ENCODE measurements at places on chromosomes 7 and 10.
A peak's percentile ranks its signal among the peaks of the same experiment; 100 is the strongest.

DNA sequence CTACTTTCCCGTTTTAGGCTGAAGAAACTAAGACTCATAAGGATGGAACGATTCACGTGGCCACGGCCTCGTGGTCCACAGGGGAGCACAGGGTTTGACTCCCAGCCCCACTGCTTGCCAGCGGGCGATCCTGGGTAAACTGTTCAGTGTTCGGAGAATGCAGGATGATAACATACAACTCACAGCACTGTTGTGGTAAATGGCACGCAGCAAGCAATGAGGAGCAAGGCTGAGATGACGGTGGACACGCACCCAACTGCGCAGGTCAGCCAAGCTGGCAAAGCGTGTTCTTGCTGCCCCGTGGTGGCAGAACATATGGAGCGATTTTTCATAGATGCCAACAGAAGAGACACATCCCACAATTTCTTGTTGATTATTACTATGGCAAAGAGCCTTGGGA lies 272.7 kb downstream of the DNAJB6 start:
- DNase-seq = no peak

GRCh38 chr10:110035070-110035921 lies 27.5 kb downstream of the ADD3 start:
- no peak for DNase-seq

DNA sequence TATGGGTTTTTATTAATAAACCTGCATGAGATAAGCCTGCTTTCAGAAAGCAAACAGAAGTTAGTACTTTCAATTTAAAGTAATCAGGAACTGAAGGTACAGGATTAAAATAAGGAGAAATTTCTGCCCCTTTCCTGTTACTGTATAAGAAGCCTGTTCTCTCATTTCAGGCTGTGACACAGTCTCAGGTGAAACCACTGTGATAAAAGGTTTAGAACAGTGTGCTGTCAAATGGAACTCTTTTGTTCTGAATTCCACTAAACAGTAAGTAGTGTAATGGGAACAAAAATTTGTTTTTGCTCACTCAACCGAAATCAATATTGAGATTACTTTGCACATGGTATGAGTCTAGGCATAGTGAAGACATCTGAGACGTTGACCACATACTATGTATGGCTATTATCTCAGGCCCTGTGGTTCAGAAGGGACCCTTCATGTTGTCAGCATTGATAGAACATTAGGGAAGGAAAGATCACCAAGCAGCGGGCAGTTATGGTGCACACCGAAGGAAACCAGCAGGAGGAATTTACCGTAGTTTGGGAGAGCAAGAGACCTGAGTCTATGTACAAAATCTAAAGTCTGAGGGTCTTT lies 14.9 kb downstream of the HEPACAM2 start:
- DNase-seq = no peak

DNA sequence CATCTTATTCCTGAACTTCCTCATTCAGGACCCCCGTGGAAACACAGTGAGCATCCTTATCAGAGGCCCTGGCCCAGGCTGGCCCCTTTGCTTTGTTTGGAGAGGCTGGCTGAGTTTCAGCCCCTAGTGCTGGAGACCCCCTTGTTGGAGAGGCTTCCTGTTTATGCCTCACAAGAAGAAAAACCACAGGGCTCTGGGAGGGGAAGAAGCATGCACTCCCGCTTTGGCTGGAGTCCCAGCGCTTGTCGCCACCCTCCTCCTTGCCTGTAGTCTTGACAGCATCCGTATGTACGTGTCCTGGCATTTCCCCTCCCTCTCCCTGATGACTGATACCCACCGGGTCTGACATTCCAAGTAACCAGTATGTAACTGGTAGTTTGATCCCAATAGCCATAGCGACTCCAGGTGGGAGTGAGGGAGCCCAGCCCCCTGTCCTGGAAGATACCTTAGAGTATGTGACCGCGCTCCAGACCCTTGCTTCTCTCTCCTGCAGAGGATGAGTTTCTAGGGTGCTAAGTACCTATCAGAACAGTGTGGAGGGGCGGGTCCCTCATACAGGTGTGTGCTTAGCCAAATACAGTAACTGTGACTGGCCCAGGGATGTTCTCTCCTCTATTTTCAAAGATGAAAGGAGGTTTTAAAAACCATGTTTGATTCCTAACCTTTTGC lies 6.9 kb upstream of the ATP6V0E2 start:
- DNase-seq = no peak

DNA sequence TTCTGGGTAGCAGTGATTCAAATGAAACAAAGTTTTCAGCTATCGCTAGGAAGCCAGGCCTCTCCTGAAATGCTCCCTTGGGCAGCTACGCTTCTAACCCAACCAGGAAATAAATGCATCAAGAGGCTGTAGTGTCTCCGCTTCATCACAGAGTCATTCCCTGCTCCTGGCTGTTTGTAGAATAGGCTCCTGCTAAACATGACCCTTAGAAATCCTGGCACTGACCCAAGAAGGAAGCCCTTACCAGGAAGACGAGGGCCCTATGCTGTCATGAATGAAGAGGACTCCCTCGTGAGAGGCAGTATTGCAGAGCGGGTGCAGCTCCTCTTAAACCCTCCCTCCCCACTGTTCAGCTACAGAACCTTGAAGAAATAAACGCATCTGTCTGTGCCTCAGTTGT lies 48.3 kb downstream of the NOD1 start:
- no peak for DNase-seq

DNA sequence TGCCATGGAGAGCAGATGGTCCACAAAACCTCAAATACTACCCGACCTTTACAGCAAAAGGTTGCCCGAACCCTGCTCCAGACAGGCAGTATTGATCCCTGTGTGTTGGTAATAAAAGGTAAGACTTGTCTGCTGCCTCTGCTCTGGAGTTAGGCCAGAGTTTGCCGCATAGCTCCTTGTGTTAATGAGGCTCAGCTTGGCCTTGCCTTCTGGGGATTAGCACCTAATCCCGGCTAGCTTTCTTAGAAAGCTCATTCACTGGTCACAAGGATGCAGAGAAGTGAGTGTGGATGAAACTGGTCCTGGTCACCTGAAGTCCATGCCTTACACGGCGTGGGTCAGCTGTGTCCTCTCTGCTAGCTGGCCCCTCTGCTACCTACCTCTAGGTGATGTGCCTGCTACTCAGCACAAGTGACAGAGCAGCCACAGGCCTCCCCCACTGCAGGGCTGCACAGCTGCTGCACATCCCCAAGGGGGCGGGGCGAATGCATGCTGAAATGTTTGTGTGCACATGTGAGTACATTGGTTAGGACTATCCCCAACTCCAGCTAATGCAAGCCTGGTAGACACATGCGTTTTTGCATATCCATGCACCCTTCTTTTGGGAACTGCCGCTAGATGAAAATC lies 31.7 kb upstream of the SYPL1 start:
- DNase-seq = no peak

DNA sequence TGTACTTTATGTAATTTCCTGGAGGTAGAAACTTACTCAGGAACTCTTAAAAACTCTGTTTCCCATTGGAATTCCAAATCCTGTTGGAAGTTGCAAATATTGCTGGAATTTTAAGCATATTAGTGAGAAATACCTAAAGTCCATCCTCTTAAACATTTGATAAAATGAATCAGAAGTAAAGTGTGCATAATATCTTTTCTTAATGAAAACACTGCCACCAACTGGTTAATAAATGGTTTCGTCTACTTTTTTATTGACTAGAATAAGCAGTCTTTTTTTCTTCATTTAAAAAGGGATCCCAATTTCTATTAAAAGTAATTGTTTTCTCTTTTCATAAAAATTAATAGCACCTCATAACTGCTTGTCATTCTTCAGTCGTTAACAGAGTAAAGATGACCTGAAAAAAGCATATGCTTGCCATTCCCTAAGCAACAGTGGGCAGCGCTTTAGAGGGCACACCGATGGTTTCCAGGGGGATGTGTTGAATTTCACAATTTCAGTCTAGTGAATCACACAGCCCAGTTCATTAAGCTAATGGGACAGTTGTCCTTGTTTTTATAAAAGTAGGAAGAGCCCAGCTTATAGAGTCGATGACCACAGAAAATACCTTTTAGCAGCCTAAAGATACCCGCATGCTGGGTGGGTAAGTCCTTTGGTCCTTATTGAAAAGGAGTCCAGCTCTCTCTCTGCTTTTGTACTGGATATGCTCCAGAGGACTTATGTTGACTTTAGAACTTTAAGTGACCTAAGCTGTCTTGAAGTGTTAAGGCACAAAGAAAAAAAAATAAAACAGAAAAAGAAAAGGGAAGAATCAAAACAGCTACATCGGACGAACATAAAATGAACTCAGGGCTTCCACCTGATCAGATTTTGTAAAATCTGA lies 28.5 kb downstream of the NPS start:
- DNase-seq = no peak

DNA sequence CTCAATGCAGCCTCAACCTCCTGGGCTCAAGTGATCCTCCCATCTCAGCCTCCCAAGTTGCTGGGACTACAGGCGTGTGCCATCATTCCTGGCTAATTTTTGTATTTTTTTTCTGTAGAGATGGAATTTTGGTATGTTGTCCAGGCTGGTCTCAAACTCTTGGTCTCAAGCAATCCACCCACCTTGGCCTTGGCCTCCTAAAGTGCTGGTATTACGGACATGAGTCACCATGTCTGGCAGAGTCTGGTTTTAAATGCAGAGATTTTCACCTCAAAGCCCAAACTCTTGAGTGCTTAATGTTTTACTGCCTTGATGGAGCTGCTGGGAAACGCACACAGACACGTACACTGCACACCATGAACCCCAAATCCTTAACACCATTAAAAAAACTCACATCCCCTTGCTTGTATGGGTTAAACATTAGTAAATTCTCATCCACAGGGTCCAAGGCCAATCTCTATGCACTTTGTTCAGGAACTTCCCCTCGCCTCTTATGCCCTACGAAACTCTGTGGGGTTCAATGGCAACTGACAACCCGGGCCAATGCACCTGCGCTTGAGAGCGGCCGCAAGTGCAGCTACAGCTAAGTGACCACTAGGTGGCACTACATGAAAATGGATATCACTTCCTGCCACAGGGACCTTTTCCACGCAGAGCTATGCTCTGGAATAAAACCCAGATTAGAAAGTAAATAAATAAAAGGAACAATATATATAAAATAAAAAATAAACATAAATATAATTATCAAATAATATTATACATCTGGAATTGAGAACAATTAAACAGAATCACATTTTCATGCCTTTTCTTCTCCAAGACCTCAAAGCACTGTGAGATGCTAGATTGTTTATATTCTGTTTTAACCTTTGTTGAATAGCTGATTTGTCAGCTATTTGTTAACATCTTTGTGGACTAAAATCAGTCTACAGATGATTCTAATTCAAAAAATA lies 66.9 kb upstream of the AFAP1L2 start:
- peak; percentile 28 for DNase-seq

- DNase-seq = no peak
These were observed 474.6 kb downstream of the GRM8 start for GRCh38 chr7:126778101-126778500.

DNA sequence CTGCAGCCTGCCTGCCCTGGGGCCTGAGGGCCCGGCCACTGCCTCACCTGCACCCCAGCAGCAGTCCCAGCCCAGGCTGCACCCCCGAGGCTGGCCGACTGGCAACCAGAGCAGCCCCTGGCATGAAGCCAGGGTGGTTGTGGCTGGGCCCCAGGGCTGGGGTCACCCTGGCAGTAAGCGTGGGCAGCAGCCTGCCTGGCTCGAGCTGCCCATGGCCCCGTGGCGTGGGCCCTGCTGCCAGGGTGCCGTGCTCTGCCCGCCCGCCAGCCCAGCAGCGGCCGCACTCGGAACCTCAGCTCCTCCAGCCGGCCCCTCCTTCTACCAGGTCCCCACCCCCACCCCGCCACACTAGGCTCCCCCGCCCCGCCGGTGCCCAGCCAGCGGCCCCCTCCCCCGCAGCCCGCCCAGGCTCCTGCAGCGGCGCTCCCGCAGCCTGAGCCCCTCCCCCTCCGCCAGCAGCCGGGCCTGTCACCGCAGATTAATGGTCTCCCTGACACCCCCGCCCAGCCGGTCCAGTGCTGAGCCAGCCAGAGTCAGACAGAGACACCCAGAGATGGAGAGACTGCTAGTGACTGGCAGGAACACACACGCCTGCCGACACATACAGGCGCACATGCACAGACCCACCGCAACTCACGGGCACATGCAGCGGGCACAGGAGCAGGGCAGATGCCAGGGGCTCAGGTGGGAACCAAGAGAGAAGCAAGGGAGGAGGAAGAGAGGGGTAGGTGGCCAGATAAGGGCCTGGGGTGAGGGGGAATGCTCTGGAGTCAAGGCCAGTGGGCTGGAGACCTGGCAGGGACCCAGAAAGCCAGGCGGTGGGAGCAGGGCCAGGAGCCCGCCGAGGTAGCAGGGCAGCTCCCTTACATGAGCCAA lies 22.4 kb downstream of the KCNH2 start:
- no peak for DNase-seq

- DNase-seq = no peak
These were observed 33.1 kb upstream of the GALNT11 start for GRCh38 chr7:151992375-151992774.

- no peak for DNase-seq
These were observed 132.9 kb downstream of the ADRA2A start for GRCh38 chr10:111209692-111210091.

GRCh38 chr10:23818484-23818883 lies 379.6 kb downstream of the OTUD1 start:
- no peak for DNase-seq

DNA sequence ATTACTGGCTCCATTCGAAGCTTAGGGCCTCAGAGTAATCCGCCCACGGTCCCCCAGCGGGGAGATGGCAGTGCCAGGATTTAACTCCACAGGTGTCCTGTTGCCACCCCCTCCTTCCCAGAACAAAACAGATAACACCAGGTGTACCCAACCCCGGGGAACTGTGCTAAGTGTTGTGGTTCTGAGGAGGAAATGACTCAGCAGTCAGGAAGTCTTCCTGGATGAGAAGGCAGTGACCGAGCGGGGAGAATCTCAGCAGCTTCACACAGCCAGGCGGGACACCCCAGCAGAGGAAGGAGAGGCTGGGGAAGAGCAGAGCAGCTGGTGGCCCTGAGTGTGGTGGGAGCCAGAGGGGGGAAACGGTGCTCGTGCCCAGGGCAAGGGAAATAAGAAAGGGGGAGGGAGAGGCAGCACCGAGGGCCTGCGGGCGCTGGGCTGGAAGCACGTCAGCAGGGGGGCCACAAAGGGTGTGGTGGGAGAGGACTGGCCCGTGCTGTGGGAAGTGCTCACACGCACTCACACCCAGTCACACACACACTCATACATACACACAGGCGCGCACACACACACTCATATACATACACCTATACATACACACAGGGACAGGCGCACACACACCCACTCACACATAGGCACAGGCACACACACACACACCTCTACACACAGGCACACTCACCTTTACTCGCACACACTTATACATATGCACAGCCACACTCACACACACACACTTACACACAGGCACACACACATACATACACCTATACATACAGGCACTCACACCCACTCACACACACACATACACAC lies 59.8 kb upstream of the CHST15 start:
- no peak for DNase-seq

All from activated CD4-positive, alpha-beta T cell treated with anti-CD3 and anti-CD28 coated beads, Interleukin-2, amount 50 U/mL, for 24 hours (primary cell).